ENCODE measurements at places on chromosomes 12 and 14.

- no peak for DNase-seq
These were observed 61.6 kb downstream of the RAD51B start for GRCh38 chr14:67881225-67881624.

DNA sequence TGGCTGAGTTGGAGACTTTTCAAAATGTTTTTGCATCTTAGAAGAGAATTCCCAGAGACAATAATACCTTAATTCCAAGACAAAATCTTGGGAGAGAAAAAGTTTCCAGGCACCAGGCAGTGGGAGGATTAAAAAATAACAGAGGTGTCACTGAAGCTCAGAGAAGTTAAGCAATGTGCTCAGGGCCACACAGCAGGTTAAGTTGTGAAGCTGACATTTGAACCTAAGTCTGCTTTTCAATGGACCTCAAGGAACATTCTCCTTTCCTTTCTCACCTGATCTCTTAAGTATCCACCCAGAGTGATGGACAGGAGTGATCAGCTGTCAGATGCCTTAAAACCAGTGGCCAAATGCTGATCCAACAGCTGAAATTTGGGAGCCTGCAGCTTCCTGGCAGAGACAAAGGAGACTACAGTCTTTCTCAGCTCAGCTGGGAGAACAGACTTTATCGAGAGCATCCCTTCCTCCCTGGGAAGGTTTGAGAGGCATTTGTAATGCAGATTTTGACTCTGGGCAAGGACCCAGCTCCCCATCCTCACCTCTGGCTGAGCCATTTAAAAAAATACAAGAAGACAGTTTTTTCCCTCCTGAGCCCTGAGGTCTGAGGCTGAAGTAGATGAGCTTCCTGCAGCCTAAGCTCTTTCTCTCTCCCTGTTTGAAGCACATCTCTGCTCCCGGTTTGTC is 174.9 kb upstream of the RPH3A start:
- DNase-seq: no peak

- no peak for DNase-seq
These were observed 40.9 kb downstream of the ATL1 start for GRCh38 chr14:50600849-50601248.

- no peak for DNase-seq
These were observed 183.7 kb downstream of the DACT1 start for GRCh38 chr14:58821421-58821820.

DNA sequence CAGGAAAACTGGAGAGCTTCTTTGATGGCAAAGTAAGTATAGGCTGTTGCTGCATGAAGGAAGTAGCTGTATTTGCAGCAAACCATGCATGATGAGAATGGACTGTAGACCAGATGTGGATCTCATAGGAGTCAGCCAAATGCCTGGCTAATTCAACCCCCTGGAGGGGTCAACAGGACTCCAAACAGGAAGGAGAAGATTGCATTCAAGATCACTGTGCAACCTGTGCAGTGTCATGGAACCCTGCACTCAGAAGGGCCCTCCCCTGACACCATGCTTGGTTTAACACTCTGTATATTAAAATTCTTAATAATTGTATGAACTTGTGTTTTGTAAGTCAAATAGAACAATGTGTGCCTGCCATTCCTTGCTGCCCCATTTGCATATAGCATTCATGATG is 225.1 kb upstream of the FSCB start:
- no peak for DNase-seq

DNA sequence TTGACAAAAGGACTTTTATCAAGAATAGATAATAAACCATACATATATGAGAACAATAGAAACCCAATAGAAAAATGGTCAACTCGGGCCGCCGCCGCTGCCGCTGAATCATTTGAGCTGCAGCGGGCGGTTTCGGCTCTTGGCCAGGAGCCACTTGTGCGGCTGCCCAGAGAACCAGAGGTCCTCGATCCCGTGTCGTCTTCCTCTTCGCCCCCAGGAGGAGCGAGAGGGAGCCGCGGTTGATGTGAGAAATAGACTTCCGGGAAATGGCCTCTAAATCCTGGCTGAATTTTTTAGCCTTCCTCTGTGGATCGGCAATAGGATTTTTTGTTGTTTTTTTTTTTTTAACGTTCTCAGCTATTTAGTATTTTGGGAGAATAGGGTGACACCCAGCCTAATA is 44.8 kb downstream of the CPSF6 start:
- DNase-seq: peak; percentile 95

- DNase-seq: no peak
These were observed 482.5 kb downstream of the FLRT2 start for GRCh38 chr14:86012461-86012860.

- DNase-seq: peak; percentile 81
These were observed 612 bp downstream of the PHC1 start for GRCh38 chr12:8914716-8915526.

- DNase-seq: peak; percentile 94
These were observed 8.9 kb downstream of the BICD1 start for GRCh38 chr12:32115404-32116104.

- DNase-seq: no peak
These were observed 253.4 kb downstream of the C12orf50 start for GRCh38 chr12:87775784-87776183.

DNA sequence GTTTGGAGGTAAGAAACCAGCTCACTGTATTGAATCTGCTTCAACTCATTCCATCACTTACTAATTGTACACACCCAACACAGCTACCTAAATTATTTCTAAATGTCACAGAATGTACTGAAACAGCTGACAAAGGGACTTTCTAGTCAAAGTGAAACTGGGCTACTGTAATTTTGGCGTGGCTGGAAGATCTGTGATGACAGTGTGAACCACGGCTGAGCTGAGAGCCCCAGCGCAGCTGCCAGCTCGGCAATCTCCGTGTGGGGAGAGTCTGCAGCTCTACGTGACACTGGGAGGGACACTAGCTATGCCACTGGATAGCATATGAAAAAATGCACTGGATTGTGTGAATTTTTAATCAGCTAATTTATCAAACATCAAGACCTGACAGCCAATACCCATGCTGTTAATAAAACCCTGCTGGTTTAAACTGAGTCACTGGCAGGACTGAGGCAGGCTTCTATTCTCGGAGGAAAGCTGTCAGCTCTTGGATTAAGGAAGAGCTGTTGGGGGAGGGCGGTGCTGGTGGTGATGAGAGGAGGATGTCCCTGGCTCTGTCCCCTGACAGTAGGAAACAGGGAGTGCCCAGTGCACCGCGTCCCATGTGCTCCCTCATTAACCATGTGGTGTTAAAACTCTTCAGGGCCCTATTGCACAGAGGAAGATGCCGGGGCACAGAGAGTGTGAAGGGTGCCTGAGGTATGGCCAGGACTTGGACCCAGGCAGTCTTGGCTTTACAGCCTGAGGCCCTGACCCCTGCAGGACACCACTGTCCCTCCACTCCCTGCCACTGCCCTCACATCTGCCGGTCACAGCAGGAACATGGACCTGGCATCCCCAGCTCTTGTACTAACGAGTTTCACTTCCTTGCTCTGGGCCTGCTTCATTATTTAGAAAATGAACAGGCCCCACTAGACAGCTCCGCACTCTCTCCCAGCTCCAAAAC is 13.3 kb downstream of the SLC15A4 start:
- DNase-seq: no peak

DNA sequence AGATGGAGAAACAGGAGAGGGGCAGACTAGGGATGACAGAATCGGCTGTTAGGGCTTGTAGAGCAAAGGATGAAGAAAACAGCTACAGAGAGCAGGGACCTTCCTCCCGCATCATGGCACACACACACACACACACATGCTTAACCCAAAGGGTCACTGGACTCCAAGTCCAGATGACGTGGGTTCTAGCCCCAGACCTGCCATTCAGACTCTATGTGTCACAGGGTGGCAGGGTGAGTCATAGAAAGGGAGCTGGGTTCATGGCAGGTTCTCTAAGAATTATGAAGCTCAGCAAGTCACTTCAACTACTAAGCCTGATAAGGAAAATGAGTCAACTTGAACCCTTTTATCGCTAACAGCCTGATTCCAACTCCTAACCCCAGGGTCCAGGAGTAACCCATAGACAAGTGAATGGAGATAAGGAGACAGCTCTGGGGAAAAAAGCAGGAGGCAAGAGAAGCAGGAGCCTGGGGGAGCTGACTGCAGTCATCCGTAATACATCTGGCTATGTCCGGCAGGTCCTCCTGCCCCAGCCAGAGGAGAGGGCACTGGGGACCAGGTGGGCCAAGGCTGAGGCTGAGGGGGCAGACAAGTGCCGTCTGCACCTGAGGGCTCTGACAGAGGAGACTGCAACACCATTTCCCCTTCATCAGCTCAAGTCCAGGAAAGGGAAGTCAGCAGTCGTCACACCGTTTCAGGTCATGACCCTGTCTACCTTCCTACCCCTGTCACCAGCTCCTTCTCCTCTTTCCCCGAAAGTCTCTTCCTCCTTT is 3.6 kb upstream of the TNFRSF1A start:
- peak; percentile 91 for DNase-seq

- DNase-seq: no peak
These were observed 84.1 kb downstream of the FGD4 start for GRCh38 chr12:32483499-32483898.

DNA sequence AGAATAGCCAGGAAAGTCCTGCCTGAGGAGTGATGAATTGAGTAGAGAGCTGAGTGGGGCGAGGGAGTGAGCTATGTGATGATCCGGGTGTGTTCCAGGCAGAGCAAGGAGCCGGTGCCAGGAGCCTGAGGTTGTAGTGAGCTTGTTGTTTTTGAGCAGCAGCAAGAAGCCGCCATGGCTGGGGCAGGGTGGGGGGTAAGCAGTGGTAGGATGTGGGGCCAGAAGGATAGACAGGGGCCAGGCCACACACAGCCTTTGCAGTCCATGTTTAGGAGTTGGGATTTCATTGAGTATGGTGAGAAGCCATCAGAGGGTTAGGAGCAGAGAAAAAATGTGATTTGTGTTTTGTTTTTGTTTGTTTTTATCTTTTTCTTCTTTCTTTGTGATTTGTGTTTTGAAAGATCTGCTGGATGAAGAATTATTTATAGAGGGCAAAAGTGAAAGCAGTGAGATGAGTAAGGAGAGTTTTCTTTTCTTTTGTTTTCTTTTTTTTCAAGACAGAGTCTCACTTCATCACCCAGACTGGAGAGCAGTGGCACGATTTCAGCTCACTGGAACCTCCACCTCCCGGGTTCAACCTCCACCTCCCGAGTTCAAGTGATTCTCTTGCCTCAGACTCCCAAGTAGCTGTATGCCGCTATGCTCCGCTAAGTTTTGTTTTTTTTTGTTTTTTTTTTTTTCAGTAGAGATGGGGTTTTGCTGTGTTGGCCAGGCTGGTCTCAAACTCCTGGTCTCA is 92.3 kb upstream of the BCAT1 start:
- DNase-seq: no peak

- DNase-seq: no peak
These were observed 57.4 kb downstream of the ACSM4 start for GRCh38 chr12:7361265-7361664.

- no peak for DNase-seq
These were observed 160.8 kb downstream of the KSR2 start for GRCh38 chr12:117807946-117808345.
